ENCODE measurements at places on chromosomes 3 and 15.

- DNase-seq = no peak
These were observed 127.9 kb upstream of the PFN2 start for GRCh38 chr3:150098621-150099020.

DNA sequence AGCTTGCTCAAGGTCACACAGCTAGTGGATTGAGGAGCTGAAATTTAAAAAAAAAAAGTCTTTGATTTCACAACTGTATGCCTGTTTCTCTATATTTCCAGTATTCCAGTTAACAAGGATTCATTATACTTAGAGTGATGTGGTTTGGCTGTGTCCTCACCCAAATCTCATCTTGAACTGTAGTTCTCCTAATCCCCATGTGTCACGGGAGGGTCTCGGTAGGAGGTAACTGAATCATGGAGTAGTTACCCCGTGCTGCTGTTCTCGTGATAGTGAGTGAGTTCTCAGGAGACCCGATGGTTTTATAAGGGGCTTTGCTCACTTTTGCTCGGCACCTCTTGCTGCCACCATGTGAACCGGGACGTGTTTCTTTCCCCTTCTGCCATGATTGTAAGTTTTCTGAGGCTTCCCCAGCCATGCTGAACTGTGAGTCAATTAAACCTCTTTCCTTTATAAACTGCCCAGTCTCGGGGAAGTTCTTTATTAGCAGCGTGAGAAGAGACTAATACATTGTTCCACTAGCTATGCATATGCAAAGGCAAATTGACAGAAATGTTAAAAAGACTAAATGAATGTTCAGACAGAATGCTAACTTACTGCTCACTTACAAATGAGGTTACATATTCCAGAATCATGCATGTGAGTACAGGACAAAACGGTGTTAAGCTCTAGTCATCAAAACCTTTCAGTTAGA lies 1101.9 kb downstream of the ROBO1 start:
- DNase-seq = no peak

GRCh38 chr15:101149864-101150722 lies 101.8 kb downstream of the CHSY1 start:
- DNase-seq = no peak

DNA sequence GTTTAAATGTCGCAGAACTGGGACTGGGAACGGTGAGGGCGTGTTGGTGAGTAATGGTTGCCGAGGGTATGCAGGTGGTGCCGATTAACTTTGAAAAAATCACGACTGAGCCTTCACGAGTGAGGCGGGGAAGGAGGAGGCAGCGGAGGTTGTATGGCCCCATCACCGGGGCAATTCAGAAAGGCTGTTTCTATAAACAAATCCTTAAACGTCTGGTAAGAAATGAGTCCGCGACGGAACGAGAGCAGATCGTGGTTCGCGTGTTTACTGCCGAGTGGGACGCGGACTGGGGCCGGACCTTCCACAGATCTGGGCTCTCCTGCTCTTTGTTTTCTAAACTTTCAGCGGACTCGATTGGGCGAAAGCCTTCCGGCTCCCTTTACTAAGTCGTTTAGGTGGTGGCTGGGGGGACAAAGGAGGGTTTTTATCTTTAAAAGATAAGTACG lies 2.7 kb downstream of the IGF1R start:
- no peak for DNase-seq

GRCh38 chr3:30282154-30282696 lies 324.2 kb upstream of the TGFBR2 start:
- DNase-seq = peak; percentile 34
